Memory B cell (primary cell): ENCODE measurements at places on chromosomes 5 and 9.

GRCh38 chr5:138276402-138277054 lies 2.1 kb upstream of the GFRA3 start:
- DNase-seq, result no peak

DNA sequence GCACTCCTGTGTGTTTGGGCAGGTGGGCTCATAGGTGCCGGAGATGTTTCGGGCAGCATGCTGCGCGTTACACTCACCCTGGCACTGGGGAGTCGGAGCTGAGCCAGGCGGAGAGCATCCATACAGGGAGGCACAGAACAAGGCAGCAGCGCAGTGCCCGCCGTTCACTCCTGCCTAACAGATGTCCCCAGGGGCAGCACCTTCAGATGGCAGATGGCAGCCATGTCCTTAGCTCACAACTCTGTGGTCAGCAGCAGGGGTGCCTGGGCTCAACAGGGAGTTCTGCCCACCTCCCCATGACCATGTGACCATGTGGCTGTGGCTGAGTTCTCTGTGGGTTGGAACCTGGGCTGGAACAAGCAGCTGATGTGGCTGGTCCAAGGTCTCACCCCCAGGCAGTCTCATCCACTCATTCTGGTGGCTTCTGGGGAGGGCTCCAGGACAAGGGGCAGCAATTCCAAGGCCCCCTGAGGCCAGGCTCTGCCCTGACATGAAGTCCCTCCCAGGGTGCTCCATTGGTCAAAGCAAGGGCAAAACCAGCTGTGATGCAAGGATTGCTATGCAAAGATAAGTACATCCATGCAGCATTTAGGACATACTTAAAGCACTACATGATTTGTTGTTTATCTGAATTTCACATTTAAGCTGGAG lies 64.2 kb downstream of the MRPL36 start:
- no peak for DNase-seq

DNA sequence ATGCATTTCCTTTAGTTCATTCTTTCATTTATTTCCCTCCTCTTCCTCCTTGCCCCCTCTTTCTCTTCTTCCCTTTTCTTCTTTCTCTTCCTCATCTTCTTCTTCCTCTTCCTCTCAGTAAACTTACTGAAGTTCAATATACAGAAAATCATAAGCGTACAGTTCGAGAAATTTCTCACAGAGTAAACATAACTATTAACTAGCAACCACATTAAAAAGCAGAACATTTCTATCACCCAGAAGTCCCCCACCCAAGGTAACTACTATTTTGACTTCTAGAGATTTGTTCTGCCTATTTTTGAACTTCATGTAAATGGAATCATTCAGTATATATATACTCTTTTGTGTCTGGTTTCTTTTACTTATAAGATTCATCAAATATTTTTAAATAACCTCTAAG lies 48.2 kb downstream of the TNFAIP8 start:
- DNase-seq, result no peak

GRCh38 chr5:851076-851475 lies 290 bp upstream of the ZDHHC11 start:
- DNase-seq, result no peak

GRCh38 chr5:172451771-172452197 lies 2.5 kb downstream of the SH3PXD2B start:
- no peak for DNase-seq

DNA sequence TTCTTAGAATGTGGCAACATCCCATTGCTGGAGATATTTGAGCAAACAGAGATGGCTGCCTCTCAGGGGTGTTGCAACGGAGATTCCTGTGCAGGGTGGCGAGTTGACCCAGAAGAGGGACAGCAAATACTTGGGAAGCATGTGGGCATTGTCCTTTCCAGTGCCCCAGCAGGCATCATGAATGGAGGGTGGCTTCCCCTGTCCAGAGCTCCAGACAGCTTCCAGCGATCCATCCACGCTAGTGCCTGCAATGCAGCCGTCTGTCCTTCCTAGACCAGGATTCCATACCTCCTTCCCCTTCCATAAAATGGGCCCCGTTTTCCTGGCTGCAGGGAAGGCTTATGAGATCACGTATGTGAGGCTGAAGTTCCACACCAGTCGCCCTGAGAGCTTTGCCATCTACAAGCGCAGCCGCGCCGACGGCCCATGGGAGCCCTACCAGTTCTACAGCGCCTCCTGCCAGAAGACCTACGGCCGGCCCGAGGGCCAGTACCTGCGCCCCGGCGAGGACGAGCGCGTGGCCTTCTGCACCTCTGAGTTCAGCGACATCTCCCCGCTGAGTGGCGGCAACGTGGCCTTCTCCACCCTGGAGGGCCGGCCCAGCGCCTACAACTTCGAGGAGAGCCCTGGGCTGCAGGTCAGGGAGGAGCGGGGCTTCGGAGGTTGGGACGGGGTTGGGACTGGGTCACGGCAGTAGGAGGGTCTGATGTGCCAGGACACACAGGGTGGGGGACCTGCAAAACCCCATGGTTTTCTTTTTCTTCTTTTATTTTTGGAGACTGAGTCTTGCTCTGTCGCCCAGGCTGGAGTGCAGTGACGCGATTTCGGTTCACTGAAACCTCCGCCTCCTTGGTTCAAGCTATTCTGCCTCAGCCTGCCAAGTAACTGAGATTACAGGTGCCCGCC lies 17.2 kb downstream of the LAMC3 start:
- no peak for DNase-seq

DNA sequence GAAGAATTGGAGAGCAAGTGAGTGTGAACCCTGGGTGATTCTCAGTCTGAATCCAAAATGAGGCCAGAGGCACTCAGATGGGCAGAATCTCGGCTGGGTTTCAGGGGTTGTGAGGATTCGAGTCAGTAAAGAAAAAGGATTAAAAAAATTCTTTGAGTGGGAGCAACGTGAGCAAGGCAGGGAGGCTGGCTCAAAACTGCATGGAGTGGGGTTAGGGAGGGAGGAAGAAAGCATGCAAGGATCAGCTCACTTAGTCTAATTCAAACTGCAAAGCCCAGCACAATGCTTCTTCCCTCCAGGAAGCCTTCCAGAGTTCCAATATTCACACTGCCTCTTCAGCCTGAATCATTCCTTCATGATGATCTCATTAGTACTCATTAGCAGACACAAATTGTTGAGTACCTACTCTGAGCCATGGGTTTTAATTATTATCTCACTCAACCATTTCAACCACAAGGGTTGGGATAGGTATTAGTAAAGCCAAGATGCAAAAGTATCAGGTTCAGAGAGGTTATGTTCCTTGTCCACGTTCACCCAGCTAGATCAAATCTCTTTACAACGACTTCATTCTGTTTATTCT lies 95.8 kb downstream of the BRINP1 start:
- no peak for DNase-seq

DNA sequence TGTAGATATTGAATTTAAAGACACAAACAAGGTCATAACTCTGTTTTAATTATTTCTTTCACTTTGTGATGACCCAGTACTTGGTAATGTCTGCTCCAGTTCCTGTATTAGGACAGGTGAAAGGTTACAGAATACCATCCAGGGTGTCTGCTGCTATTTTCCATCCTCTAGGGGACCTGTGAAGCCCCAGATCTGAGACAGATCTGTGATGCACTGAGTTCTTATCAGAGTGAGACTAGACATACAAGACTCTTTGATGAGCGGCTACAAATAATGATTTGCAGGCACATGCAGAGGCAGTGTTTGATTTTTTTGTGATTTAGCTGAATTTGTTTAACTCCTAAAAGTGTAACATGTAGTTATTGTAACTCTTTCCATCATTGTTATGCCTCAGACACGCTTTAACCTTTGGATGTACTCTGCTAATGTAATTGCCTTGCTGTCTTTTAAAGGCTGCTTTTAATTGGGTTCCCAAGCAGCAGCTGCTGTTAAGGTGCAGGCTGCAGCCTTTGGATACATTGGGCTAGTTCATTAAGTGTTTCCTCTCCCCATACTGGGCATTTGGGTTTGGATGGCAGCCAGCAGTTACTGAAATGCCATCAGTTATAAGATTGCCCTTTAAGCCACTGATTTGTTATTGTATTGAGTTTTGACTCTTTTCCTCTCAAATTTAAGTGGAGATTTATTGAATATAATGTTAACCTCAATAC lies 63.3 kb downstream of the RASGRF2 start:
- DNase-seq, result no peak

- no peak for DNase-seq
Observed at GRCh38 chr9:3936520-3937235, 363.2 kb downstream of the GLIS3 start.

- no peak for DNase-seq
Observed at GRCh38 chr9:135078361-135078821, 9.1 kb upstream of the OLFM1 start.

DNA sequence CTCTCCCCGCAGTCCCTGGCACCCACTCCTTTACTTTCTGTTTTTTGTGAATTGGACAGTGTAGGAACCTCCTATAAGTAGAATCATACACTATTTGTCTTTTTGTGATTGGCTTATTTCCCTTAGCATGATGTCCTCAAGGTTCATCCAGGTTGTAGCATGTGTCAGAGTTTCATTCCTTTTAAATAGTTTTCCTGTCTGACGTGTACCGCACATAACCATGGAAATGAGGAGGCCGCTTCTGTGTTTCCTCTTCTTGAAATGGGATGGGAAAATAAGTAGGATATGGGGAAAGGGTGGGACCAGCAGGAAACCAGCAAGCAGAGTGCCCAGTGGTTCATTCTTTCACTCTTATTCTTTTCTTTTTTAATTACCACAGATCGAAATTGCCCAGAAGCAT lies 72.6 kb upstream of the ENTREP1 start:
- no peak for DNase-seq

DNA sequence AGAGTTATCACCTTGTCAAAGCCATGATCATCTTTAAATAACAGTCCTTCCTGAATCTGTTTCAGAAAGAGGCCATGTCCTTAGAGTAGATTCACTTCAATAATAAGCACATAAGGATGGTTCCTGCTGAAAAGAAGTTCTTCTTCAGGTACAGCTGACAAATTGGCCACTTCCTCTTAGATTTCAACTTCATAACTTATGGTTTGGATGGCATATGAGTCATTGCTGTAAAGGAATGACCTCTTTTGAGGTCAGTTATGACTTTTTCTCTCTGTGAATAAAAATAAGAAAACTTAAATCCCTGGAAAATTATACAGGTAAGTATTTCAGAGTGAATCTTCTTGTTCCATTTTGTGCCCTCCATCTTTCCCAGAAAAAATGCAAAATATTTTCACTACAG lies 555.3 kb upstream of the ZNF462 start:
- no peak for DNase-seq

DNA sequence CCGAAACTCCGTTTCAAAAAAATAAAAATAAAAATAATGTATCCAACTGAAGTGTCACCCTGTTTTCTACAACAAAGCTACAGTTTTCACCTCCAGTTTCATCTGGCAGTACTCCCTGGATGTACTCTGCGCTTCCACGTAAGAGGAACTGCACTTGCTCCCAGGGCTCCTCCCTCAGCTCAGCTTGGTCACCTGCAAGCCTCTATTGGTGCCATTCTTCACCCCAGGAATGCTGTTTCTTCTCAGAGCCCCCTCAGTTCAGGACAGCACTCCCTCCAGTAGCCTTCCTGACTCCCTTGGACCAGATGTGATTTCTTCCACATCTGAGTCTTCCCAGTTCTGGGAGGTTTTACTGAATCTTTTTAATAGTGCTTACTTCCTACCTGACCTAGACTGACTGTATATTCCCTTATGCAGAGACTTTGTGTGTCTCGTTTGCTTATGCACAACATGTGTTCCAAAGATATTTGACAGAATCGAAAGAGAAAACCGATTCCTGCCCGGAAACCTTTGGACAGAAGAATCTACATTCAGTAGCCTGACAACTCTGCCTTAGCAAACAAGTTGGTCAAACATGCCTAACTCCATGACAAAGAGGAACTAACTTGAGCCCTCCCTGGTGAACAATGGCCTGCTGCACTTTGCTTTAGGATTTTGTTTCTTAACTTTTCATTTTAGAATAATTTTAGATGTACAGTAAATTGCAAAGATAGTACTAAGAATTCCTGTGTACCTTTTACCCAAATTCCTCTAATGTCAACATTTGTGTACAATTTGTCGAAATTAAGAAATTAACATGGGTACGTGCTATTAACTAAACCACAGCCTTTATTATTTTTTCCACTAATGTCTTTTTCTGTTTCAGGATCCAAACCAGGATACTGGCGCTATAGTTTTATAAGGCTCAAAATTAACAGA lies 814 bp downstream of the CCDC125 start:
- no peak for DNase-seq

GRCh38 chr5:41404757-41405156 lies 105.6 kb downstream of the PLCXD3 start:
- DNase-seq, result no peak

DNA sequence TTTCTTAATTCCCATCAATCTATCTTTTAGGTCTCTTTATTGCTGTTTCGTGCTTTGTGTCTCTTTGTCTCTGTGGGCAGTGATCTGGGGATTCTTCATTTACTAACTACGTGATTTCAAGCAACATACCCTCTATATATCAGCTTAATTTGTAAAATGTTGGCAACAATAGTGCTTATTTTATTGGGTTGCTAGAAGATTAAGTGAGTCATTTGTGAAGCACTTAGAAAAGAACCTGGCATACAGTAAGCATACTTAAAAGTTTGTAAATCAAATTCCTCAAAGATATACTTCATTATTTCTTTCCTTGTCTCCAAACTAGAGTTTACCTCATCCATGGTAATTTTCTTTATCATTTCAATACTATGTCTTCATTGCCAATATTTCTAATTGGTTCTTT lies 669.7 kb downstream of the MAT2B start:
- no peak for DNase-seq

GRCh38 chr5:95730011-95730700 lies 980 bp upstream of the RHOBTB3 start:
- DNase-seq, result no peak

DNA sequence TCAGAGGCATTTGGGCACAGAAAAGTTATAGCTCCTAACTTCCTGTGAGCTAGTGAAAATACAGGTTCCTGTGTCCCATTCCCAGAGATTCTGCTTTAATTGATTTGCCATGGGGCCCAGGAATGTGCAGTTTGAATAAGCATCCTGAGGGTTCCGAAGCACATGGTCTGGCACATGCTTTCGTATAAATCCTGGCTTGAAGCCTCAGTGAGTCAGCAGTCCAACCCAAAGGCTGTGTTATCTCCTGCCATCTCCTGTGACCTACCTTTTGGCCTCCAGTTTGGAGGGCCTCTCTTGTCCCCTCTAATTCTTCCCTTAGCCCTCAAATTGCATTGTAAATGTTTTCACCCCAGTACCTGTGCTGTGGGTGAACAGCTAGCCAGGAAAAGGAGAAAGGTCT lies 183.8 kb downstream of the NR3C1 start:
- DNase-seq, result no peak

GRCh38 chr9:70409280-70409679 lies 5.2 kb downstream of the KLF9 start:
- DNase-seq, result no peak

GRCh38 chr9:10534850-10535249 lies 78.0 kb downstream of the PTPRD start:
- DNase-seq, result no peak

GRCh38 chr5:42721484-42721883 lies 35.1 kb upstream of the CCDC152 start:
- no peak for DNase-seq

GRCh38 chr5:59416451-59416850 lies 477.1 kb downstream of the PDE4D start:
- DNase-seq, result no peak

GRCh38 chr9:109117856-109118807 lies 1.6 kb downstream of the TMEM245 start:
- no peak for DNase-seq

GRCh38 chr5:141529873-141530272 lies 41.0 kb downstream of the PCDHGC5 start:
- DNase-seq, result no peak
